Stimulated activated CD8-positive, alpha-beta memory T cell treated with anti-CD3 and anti-CD28 coated beads, Interleukin-7, amount 100 ng/mL, for 1 hour (primary cell): ENCODE measurements at places on chromosomes 12 and 14.

- DNase-seq: no peak
These were observed 461.2 kb downstream of the DPF3 start for GRCh38 chr14:72432748-72433147.

DNA sequence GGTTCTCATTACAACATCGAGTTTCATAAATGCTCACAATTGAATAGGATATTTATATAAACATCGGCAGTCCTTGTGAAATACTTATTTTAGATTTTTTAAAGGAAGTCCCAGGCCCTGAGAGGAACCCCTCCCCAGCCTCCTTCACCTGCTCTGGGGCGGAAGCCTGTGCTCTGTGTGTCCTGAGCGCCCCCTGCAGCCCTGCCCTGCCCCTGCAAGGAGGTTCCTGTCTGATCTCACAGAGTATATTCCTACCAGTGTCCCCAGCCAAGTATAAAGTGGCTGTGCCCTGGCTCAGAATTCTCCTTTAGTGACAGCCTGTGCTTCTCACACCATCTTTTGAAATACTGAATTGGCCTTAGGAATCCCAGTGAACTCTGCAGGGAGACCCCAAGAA is 659.5 kb downstream of the TMEM121 start:
- peak; percentile 32 for DNase-seq

DNA sequence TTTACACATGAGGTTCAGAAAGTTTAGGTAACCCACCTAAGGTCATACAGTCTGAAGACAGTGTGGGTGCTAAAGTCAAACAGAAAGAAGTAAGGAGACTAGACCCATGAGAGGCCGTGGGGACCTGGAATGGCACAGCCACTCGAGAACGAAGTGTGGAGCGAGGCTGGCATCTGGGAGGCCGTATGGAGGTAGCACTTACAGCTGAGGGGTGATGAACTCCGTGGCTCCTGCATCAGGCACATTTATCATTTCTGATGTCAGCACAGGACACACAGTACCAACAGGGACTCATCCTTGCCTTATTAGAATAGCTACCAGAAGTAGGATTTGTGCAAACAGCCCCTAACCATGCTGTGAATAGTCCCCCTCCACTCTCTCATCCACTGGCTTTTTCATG is 30.5 kb downstream of the CRACR2A start:
- DNase-seq: no peak

DNA sequence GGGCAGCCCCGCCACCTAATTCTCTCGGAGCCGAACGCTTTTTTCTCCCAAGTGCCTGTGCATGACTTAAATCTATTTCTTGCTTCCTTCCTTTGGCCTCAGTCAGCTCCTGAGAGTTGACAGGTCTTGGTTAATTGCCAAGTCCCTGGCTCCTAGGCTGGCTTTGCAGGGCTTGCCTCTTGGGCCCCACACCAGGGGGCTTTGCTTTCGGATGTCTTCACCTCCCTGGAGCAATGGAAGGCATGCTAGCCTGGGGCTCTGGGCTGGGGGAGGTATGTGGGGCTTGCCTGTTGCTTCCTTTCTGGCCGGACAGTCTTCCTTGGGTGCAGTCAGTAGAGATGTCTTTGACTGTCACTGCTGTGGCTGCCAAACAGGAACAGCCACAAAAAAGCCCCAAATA is 2.2 kb upstream of the KRT80 start:
- DNase-seq: no peak

DNA sequence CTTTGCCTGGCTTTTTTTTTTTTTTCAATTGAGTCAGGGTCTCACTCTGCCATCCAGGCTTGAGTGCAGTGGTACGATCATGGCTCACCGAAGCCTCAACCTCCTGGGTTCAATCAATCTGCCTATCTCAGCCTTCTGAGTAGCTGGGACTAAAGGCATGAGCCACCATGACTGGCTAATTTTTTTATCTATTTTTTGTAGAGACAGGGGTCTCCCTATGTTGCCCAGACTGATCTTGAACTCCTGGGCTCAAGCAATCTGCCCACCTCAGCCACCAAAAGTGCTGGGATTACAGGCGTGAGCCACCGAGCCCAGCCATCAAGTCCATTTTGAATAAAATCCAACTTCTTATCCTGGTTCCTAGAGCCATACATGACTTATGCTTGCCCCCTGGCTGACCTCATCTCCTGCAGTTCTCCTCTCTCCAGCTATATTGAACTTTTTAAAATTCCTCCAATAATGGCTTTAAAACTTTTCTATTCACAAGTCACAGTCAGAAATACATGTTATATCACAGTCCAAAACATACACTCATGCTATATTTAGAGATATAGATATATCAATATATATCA is 10.4 kb upstream of the RND1 start:
- no peak for DNase-seq
